ENCODE measurements at places on chromosomes 7 and 10.

DNA sequence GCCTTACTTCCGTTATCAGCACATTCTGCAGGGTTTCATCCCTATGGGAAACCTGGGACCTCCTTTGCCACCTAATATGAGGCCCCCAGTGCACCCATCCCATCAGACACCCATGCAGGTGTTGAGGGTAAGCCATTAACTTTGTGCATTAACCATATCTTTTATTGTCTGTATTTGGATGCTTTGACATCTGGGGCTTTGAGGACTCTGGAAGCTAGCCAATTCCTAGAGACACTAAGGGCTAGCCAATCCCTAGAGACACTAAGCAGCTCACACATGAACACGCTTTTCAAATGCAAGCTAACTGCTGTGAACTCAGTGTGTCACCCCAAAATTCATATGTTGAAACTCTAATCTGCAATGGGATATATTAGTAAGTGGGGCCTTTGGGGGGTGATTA is 272.5 kb upstream of the COBL start:
- H3K4me1 ChIP-seq, result no peaks in the 10 kb centered on the region
- H3K4me3 ChIP-seq, result no peak overlapping the region
- H3K27me3 ChIP-seq, result no peaks in the 10 kb centered on the region
- H3K27ac ChIP-seq, result no peak overlapping the region

- DNase-seq, result no peak
- H3K36me3 ChIP-seq, result peaks cover 19% of the 10 kb centered on the region
Observed at GRCh38 chr7:130850956-130851355, 116.9 kb upstream of the KLF14 start.

DNA sequence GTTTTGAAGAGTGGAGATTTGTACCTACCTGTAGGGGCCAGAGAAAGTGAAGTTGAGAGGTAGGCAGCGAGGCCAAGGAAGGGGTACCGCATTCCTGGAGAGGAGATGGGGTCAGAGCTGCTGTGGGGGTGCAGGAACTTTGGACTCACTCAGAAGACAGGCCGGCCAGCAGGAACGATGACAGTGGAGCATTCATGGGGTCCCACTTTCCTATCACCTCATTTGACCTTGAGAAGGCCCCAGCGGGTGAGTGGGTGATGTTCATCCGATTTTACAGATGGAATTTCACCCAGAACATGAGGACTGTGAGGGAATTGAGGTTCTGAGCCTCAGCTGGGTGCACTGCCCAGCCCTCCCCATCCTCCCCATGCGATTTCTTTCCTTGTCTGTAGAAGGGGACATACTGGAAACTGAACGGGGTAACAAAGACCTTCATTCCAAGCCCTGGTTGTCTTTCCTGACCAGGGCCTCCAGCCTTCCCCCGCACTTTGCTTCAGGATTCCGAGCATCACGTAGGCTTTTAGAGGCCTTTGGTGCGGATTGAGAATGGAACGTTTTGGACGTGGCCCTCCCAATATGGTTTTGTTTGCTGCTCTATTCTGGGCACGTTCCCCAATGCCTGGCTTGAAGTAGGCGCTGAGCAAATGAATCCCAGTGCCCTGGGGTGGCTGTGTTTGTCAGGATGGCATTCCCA is 87.3 kb downstream of the ADCY1 start:
- no peaks in the 10 kb centered on the region for H3K27me3 ChIP-seq
- H3K27ac ChIP-seq, result no peak overlapping the region
- H3K36me3 ChIP-seq, result no peaks in the 10 kb centered on the region
- H3K4me3 ChIP-seq, result no peak overlapping the region
- H3K4me1 ChIP-seq, result no peaks in the 10 kb centered on the region
- peak; percentile 38 for DNase-seq

DNA sequence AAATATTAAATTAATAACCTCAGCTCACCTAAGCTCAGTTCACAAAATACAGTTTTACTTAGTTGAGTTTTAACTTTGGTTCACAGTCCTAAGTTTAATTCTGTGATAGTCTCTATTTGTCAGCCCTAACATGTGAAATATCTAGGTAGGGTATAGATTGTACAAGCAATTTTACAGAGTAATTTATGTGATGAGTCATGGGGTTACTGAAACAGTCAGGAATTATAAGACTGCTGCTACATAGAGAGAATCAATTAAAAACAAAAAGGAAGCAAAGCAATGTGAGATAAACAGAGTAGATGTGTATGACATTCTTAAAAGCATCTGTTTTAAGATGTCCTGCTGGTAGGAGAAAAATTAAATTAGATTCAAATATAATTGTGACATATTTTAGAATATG is 1018.2 kb upstream of the KCND2 start:
- no peaks in the 10 kb centered on the region for H3K27me3 ChIP-seq
- no peak for DNase-seq
- no peaks in the 10 kb centered on the region for H3K36me3 ChIP-seq
- H3K4me3 ChIP-seq, result no peak overlapping the region
- no peak overlapping the region for H3K27ac ChIP-seq
- H3K4me1 ChIP-seq, result no peaks in the 10 kb centered on the region

- no peak overlapping the region for H3K27ac ChIP-seq
- peaks cover 26% of the 10 kb centered on the region for H3K4me1 ChIP-seq
- H3K4me3 ChIP-seq, result no peak overlapping the region
- no peak for DNase-seq
- peaks cover 49% of the 10 kb centered on the region for H3K27me3 ChIP-seq
Observed at GRCh38 chr10:48520594-48520993, 84.3 kb downstream of the ARHGAP22 start.

Data from activated CD8-positive, alpha-beta memory T cell treated with anti-CD3 and anti-CD28 coated beads, Interleukin-2, amount 10 ng/mL, durations not matched to agents 7 days and 5 days (primary cell).